HepG2 (cell line): ENCODE measurements at places on chromosomes 16 and 17.
A peak's percentile ranks its signal among the peaks of the same experiment; 100 is the strongest.

GRCh38 chr16:27434141-27435051, 32.4 kb downstream of the IL21R start:
- no peak for DNase-seq

DNA sequence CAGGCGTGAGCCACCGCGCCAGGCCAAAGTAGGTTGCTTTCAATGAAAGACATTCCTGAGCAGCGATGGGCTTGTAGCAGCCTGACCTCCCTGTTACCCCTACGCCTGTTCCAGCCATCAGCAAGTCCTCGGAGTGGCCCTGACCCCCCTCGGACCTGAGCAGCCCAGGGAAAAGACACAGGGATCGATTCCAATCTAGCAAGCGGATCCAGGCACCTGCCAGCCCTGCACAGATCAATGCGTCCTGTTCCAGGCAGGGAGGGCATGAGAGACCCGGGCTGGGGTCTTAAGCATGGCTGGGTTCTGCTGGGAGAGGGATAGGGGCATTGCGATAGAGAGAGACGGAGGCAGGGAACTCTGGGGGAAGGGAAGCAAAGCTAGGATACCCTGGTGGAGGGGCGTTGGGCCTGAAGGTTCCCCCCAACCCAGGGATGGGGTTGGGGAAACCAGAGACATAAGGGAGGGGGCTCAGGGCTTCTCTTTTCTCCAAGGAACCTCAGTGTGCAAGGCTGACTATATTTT, 21.9 kb downstream of the SRCIN1 start:
- DNase-seq: no peak

DNA sequence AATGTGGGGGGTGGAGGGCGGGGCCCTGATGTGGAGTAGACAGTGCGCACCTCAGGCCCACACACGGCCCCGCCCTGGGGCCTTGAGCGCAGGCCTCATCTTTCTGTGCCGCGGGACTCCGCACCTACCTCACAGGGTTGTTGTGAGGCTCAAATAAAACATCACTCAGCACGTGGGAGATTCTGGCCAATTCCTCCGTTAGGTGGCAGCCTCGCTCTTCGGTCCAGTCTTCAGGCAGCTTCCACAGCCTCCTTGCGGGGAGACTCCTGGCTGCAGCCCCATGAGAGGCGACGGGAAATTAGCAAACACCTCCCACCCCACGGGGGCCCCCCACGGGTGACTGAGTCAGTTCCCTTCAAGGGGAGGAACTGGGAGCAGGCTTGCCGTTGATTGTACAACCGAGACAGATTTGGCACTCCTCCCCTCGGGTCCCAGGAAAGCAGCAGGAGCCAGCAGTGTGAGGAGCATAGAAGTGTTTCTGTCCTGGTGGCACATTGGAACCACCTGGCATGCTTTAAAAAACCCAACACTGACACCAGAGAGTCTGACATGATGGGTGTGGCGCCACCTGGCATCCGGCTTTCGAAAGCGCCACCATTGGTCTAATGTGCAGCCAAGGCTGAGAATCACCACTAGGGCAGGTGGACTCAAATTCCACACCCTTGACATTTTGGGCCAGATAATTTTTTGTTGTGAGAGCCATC, 7.6 kb downstream of the MRM1 start:
- DNase-seq: no peak

GRCh38 chr16:9438991-9439390, 347.5 kb downstream of the HAPSTR1 start:
- no peak for DNase-seq

- no peak for DNase-seq
These were observed 11.0 kb upstream of the RCVRN start for GRCh38 chr17:9916108-9916507.

DNA sequence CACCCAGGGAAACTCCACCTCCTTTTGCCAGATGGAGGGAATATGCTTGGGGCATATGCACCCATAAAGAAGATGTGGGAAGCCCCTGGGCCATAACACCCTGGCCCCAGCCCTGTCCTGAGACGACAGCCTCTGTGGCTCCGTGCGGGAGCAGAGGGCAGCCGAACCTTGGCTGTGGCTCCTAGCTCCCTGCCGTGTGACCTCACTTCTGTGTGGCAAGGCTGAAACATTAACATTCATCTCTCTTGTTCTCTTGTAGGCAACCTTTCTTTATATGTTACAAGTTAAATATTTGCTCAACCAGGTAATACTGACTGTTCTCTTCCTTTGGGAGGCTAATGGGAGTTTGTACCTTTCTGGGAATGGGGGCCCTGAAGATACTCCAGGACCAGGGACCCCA, 17.5 kb downstream of the SLC47A1 start:
- peak; percentile 75 for DNase-seq

- DNase-seq: no peak
These were observed 1.4 kb downstream of the GPS1 start for GRCh38 chr17:82053130-82053529.

DNA sequence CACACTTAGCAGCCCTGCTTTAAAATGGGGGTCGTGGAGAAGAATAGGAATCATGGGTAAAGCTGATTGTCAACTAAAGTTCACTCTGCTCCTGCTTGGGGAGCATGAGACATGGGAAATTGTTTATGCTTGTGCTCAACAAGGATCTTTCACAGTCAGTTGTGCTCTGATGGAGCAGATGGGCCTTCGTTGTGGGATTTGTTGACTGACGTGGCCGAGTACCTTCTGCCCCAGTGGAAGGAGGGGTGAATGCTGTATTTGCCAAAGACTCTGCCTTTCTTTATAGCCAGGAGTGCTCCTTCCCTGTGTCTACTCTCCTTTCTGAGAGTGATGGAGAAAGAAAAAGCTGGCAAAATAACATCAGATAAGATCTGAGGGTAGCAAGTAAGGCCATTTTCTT, 11.4 kb downstream of the ARSG start:
- DNase-seq: no peak

DNA sequence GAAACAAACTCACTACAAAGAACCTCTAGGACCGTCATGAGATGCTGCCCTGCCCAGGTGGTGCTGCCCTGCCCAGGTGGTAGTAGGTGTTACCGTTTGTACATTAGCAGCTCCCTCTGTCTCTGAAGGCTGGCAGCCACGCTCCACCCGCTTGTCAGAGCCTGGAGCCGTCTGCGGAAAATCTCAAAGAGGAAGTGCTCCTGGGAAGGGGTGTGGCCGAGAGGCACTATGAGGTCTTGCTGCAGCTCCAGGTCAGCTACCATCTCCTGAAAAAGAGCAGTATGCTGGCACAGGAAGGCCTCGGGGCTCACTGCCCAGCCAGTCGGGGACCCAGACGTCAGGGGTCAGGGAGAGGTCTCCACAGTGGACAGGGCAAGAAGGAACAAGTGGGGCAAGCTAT, 28.3 kb downstream of the ZNF276 start:
- no peak for DNase-seq
